ENCODE measurements at places on chromosomes 7 and 10.

DNA sequence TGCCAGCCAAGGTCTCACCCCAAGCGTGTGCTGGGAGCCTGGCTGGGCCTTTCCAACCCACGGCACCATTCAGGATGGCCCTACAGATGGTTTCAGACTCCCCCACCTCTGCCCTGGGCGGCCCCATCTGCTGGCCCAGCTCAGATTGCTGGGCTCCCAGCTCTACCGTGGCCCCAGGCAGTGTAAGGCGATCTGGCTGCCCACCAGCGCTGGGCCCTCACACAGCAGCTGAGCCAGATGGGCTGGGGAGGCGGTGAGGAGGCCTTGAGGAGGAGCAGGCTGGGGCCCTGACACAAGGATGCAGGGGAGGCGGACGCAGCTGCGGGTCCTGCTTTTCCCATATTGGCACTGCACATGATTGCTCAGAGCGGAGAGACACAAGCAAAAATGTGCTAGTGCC lies 162.8 kb downstream of the NRF1 start:
- no peak for DNase-seq

GRCh38 chr10:90133606-90134005 lies 432.2 kb downstream of the KIF20B start:
- DNase-seq = no peak

DNA sequence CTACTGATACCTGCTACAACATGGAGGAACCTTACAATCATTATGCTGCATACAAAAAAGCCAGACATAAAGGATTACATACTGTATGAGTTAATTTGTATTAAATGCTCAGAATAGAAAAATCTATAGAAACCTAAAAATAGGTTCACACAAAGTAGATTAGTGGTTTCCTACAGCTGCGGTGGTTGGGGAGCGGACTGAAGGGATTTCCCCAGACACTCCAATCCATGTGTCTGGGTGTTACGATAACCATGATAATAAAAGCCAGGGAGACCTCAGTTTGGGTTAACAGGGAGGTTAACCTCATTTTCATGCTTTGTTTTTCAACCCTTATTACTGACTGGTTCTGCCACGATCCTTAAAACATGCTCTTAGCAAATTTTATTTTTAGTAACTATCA lies 355.9 kb downstream of the KCNMA1 start:
- DNase-seq = no peak

GRCh38 chr7:29809533-29810155 lies 3.3 kb downstream of the WIPF3 start:
- DNase-seq = no peak

GRCh38 chr10:59273445-59273844 lies 88.9 kb downstream of the FAM13C start:
- DNase-seq = no peak

- DNase-seq = no peak
Observed at GRCh38 chr10:95694665-95695064, 938 bp upstream of the TCTN3 start.

- DNase-seq = no peak
Observed at GRCh38 chr10:17989908-17990767, 38.4 kb downstream of the SLC39A12 start.

DNA sequence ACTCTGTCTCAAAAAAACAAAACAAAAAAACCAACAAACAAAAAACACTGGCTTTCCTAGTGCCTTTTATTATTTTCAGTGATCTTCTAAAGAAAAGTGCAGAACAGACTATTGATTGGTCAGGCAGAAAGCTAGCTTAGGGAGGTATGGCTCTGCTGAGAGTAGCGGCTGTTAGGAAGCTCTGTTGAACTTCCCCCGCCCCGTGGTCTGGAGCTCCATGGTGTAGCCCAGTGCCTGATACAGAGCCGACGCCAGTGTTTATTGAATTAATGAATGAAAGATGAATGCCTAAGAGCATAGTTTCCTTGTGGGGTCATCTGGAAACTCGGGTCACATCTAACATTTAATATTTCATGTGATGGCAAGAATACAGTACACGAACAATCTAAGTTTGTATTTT lies 90.5 kb upstream of the ARMC3 start:
- no peak for DNase-seq
